Testis (tissue), 5 donors: ENCODE measurements at places on chromosomes 4 and X. TPM values are rescaled to one million over a fixed set of nuclear protein-coding genes. Genes with fewer than 3 reads are reported as not detected.

GRCh38 chrX:111504941-111505340 is 6.5 kb upstream of the SERTM2 start:
- no peak for DNase-seq
- H3K4me1 ChIP-seq, result no peaks in the 10 kb centered on the region
- no peaks in the 10 kb centered on the region for H3K27me3 ChIP-seq
- H3K4me3 ChIP-seq, result no peak overlapping the region
- no peaks in the 10 kb centered on the region for H3K36me3 ChIP-seq

DNA sequence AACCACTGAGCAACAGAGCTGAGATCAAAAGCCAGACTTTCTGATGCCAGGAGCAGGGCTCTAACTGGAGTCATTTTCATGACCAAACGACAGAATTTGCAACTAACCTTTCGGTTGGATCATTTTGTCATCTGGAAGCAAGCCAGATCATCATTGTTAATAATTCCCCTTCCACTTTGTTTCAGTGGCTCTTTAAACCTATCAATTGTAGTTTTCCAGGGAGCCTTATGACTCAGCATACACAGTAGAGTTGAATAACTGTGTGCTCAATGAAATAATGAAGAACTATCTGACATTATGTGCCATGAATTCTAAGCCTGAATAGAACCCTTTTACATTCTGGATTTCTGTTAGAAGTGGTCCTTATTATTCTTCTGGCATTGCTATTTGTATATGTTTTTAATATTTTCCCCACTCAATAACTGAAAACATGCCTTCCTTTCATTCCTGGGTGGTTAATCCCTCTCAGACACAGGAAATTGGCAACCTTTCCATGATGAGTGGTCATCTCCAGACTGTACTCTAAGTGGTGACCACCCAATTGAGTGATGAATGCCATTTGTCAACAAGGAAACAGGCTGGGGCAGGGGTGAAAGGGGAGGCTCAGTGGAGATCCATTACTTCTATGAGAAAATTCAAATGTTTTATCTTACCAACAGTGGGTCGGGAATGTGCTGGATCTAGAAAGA is 431.8 kb downstream of the BCOR start:
- H3K27ac ChIP-seq, result no peak overlapping the region
- no peaks in the 10 kb centered on the region for H3K4me1 ChIP-seq

DNA sequence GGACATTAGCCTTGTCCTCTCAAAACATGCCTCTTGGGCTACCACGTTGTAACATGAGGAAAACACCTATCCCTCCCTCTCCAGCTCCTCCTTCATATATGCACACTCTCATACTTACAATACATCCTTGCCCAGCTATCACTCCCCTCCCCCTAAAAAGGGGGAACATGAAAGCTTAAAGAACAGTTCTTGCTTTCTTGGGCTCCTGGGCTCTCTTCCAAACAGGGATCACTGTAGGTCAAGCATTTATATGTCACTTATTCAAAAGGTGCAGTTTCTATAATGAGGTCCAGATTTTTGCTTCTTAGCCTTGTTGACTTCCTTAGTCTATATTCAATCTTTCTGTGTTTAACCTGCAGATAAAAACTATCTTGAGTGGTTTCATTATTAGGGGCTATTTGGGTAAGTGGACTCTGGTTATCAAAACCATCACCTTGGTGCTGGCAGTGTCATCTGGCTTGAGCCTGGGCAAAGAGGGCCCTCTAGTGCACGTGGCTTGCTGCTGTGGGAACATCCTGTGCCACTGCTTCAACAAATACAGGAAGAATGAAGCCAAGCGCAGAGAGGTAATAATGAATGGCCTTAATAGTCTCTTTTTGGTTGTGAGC is 119.4 kb downstream of the AKAP4 start:
- H3K4me1 ChIP-seq, result no peaks in the 10 kb centered on the region
- H3K27ac ChIP-seq, result no peak overlapping the region
- H3K27me3 ChIP-seq, result no peaks in the 10 kb centered on the region

Gene ZNF827
- polyA plus RNA-seq, result 13.9 TPM

GRCh38 chrX:131951166-131951565 is 71.9 kb upstream of the STK26 start:
- no peaks in the 10 kb centered on the region for H3K27me3 ChIP-seq
- H3K36me3 ChIP-seq, result no peaks in the 10 kb centered on the region
- H3K4me3 ChIP-seq, result no peak overlapping the region
- H3K27ac ChIP-seq, result no peak overlapping the region
- no peaks in the 10 kb centered on the region for H3K4me1 ChIP-seq

- no peaks in the 10 kb centered on the region for H3K36me3 ChIP-seq
- no peak overlapping the region for H3K4me3 ChIP-seq
- no peak for DNase-seq
- no peaks in the 10 kb centered on the region for H3K4me1 ChIP-seq
- no peak overlapping the region for H3K27ac ChIP-seq
These were observed 2.0 kb upstream of the RIPPLY1 start for GRCh38 chrX:106905064-106905708.

DNA sequence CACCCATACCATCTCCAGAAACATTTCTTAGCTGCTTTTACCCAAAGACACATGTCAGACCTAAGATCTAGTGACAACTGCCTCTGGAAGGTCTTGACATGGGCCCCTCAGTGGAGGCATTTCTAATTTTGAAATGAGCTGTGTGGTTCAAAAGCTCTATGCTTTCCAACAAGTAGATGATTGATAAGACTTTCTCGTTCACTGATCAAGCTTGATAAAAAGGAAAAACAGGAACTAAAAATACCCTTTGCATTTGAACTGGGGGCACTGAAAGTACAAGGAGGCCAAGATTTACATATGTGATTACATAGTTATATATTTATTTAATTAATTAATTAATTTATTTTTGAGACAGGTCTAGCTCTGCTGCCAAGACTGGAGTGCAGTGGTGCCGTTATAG is 61.3 kb upstream of the SCOC start:
- no peak overlapping the region for H3K4me3 ChIP-seq
- no peak for DNase-seq
- no peaks in the 10 kb centered on the region for H3K27me3 ChIP-seq
- no peaks in the 10 kb centered on the region for H3K36me3 ChIP-seq
- H3K4me1 ChIP-seq, result peaks cover 8% of the 10 kb centered on the region
- H3K27ac ChIP-seq, result no peak overlapping the region

- H3K4me1 ChIP-seq, result no peaks in the 10 kb centered on the region
- DNase-seq, result no peak
- no peaks in the 10 kb centered on the region for H3K27me3 ChIP-seq
- H3K4me3 ChIP-seq, result no peak overlapping the region
These were observed 15.8 kb downstream of the MED28 start for GRCh38 chr4:17630228-17630627.

- H3K36me3 ChIP-seq, result no peaks in the 10 kb centered on the region
- H3K4me3 ChIP-seq, result no peak overlapping the region
- DNase-seq, result no peak
- no peak overlapping the region for H3K27ac ChIP-seq
These were observed 47.8 kb downstream of the COMMD8 start for GRCh38 chr4:47415719-47416118.

- H3K36me3 ChIP-seq, result no peaks in the 10 kb centered on the region
- no peak overlapping the region for H3K27ac ChIP-seq
- no peaks in the 10 kb centered on the region for H3K27me3 ChIP-seq
- H3K4me1 ChIP-seq, result no peaks in the 10 kb centered on the region
- no peak for DNase-seq
These were observed 1000.0 kb downstream of the CCSER1 start for GRCh38 chr4:91127192-91127591.

DNA sequence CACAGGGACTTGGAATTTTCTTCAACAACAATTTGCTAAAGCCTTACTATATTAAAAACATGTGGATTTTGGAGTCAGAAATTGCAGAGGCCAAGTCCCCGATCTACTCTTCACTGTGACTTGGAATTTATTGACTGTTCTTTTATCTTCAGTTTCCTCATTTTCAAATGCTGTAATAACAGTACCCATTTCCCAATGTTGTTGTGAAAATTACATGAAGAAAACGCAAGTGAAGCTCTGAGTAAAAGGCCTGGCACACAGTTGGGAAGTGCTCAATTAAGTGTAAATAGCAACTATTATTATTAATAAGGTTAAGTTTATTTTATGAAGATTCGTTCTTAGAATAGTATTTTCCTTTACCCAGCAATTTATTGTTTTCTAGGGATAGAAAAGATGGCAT is 15.7 kb downstream of the STBD1 start:
- no peak overlapping the region for H3K27ac ChIP-seq
- DNase-seq, result no peak
- no peaks in the 10 kb centered on the region for H3K36me3 ChIP-seq
- no peaks in the 10 kb centered on the region for H3K4me1 ChIP-seq
- no peaks in the 10 kb centered on the region for H3K27me3 ChIP-seq

- H3K27me3 ChIP-seq, result no peaks in the 10 kb centered on the region
- H3K27ac ChIP-seq, result no peak overlapping the region
- H3K4me3 ChIP-seq, result no peak overlapping the region
- no peaks in the 10 kb centered on the region for H3K4me1 ChIP-seq
These were observed 39.8 kb downstream of the ARHGAP24 start for GRCh38 chr4:85514783-85515182.

GRCh38 chrX:71870208-71871098 is 40.2 kb upstream of the NHSL2 start:
- H3K4me3 ChIP-seq, result no peak overlapping the region
- no peaks in the 10 kb centered on the region for H3K27me3 ChIP-seq
- H3K36me3 ChIP-seq, result no peaks in the 10 kb centered on the region
- peak; percentile 20 for DNase-seq
- no peaks in the 10 kb centered on the region for H3K4me1 ChIP-seq

DNA sequence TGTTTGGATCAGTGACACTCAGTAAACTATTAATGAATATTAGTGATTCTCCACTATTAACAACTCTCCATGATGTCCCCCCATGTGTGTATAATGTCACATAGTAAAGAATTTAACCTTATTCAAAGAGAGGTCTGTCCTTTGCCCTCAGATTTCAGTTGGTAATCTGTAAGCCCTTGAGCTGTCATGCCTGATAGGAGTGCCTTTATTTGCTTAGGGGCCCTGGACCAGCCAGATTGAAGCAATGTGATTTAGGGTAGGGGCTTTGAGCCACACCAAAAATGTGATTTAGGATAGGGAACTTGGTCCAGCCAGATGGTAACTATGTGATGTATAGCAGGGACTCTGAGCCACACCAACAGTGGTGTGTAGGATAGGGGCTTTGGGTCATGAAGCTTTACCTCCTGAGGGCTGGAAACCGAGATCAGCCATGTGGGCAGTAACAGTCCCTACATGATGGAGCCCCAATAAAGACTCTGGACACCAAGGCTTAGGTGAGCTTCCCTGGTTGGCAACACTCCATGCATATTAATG is 44.3 kb upstream of the PAGE4 start:
- no peak overlapping the region for H3K27ac ChIP-seq
- no peak overlapping the region for H3K4me3 ChIP-seq
- no peak for DNase-seq
- H3K27me3 ChIP-seq, result no peaks in the 10 kb centered on the region
- H3K36me3 ChIP-seq, result no peaks in the 10 kb centered on the region
- H3K4me1 ChIP-seq, result no peaks in the 10 kb centered on the region

- no peak overlapping the region for H3K4me3 ChIP-seq
- no peaks in the 10 kb centered on the region for H3K36me3 ChIP-seq
- no peaks in the 10 kb centered on the region for H3K27me3 ChIP-seq
- no peak overlapping the region for H3K27ac ChIP-seq
- peaks cover 8% of the 10 kb centered on the region for H3K4me1 ChIP-seq
- DNase-seq, result no peak
These were observed 187.8 kb upstream of the NUDT6 start for GRCh38 chr4:123110147-123110546.

Gene ABLIM2
- polyA plus RNA-seq, result 7.5 TPM

Gene EXOC1L
- not detected for polyA plus RNA-seq

DNA sequence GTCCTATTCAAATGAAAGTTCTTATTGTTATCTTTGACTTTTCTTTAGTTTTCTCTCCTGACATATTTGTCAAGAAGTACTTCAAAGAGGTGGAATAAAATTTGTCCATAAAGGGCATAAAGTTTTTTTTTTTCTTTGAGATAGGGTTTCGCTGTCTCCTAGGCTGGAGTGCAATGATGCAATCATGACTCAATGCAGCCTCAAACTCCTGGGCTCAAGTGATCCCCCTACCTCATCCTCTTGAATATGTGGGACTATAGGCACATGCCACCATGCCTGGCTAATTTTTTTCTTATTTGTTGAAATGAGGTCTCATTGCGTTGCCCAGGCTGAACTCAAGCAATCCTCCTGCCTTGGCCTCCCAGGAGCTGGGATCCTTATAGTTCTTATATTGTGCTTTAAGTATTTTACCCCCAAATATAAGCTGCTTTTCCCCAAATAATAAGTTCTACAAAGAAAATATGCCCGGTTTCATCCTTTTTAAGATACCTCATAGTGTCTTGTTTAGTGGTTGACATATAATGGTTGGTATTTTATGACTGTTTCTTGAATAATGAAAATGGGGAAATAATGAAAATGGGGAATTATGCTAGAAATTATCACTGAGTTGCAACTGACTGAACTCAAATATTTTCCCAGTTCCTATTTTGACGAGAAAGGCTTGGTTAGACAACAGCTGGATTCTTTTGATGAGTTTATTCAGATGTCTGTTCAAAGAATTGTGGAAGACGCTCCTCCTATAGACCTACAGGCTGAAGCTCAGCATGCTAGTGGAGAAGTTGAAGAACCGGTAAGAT is 11.6 kb downstream of the POLR2B start:
- H3K4me1 ChIP-seq, result no peaks in the 10 kb centered on the region
- no peak overlapping the region for H3K4me3 ChIP-seq
- H3K27me3 ChIP-seq, result no peaks in the 10 kb centered on the region
- H3K27ac ChIP-seq, result no peak overlapping the region

DNA sequence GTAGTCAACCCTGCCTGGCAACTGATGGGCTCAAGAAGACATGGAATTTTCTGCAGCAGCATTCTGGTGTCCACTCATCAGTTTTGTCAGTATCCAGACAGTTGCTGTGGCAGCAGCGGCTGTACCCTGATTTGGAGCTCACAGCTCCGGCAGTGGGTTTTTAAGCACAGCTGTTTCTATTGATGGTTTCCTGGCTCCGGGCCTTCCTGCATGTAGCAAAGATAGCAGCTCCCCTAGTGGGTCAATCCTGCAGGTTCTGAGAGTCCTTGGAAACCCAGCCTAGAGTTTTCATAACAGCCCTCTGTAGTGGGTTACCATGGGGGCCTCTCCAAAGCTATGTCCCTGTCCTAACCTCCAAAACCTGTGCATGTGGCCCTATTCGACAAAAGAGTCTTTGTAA is 84.0 kb upstream of the ATP6AP2 start:
- H3K36me3 ChIP-seq, result no peaks in the 10 kb centered on the region
- no peak overlapping the region for H3K27ac ChIP-seq
- DNase-seq, result no peak
- no peak overlapping the region for H3K4me3 ChIP-seq
